ENCODE measurements at places on chromosomes 2 and 18. TPM values are rescaled to one million over a fixed set of nuclear protein-coding genes. Genes with fewer than 3 reads are reported as not detected.

DNA sequence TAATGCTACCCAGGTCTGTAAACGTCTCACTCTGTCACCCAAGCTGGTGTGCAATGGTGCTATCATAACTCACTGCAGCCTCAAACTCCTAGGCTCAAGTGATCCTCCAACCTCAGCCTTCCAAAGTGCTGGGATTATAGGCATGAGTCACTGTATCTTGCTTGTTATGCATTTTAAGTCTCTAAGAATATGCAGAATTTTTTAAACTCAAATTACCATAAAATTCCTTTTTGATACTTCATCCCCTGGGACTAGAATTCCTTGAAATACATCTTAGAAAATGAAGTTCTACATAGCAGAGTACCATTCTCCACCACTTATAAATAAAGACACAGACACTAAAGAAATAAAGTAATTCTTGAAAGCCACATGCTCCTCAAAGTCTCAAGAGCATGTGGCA is 30.2 kb upstream of the LRATD1 start:
- no peaks in the 10 kb centered on the region for H3K27me3 ChIP-seq
- no peaks in the 10 kb centered on the region for H3K4me1 ChIP-seq
- DNase-seq, result no peak
- no peak overlapping the region for H3K4me3 ChIP-seq

The SCN2A gene
- not detected for total RNA-seq

GRCh38 chr2:27074738-27075565 is 3.5 kb upstream of the EMILIN1 start:
- peaks cover 46% of the 10 kb centered on the region for H3K4me1 ChIP-seq
- DNase-seq, result peak; percentile 61
- H3K27me3 ChIP-seq, result no peaks in the 10 kb centered on the region
- H3K4me3 ChIP-seq, result peak overlapping the region; percentile 61

The ALPG gene
- not detected for total RNA-seq

The HK2 gene
- total RNA-seq, result 39.8 TPM

GRCh38 chr2:230758566-230759480 is 46.2 kb downstream of the CAB39 start:
- no peak for DNase-seq
- H3K27ac ChIP-seq, result peak overlapping the region; percentile 60
- peaks cover 58% of the 10 kb centered on the region for H3K4me1 ChIP-seq
- peaks cover 44% of the 10 kb centered on the region for H3K36me3 ChIP-seq

DNA sequence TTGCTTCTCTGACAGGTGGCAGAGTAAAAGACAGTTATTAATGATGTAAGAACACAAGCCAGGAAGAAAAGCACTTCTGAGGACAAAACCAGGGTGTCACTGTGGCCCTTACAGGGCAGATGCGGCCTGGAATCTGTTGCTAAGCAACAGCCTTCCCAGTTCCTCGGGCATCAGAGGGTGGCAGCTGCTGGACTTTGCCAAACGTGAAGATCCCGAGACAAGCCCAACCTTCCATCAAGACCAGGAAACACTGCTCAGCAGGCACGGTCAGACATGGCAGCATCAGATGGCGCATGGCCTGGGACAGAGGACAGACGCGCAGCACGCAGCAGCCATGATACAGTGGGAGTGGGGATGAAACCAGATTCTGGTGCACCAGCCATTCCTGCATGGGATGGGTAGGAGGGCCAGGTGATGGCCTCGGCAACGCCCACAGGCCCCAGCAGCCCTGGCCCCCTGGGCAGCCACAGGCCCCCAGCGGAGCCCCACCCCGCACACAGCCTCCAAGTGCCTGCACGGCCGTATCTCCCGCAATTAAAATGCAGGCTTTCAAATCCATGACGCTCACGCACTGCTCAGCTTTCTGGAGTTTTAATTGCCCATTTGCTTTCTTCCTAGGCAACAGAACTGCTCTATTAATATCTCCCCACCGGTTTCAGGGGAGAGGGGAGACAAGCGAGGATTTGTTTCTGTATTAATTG is 89.0 kb downstream of the EIPR1 start:
- no peak for DNase-seq
- H3K27ac ChIP-seq, result no peak overlapping the region
- H3K4me3 ChIP-seq, result no peak overlapping the region

DNA sequence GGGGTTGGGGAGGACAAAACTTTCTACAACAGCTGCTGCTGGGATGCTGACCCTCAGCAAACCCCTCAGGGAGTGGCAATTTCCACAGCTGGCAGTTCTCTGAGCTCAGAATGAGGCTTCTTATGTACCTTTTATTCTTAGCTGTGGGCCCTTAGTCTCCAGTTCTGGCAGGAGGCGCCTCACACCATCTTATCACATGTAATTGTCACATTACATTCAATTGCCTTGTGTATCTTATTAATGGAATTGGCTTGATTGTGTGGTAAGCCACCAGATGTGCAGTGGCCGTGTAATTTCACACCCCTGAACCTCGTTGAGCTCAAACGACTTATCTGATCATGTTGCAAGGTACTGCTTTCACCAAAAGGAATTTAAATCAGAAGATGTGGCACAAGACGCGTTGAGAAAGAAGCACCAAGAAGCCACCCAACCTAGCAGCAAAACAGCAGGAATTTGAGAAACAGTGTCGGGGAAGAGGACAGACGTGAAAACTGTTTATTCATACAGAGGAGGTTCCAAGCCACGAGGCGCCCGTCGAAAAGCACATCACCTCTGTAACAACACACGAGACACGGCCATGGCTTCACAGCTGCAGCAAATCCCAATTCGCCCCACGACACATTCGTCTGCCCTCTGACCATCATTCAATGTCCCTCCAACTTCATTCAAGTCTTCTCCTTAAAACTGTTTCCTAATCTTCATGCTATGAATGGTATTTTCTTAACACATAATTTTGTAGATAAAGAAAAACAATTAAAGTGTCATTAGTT is 53.6 kb upstream of the LPIN2 start:
- H3K4me1 ChIP-seq, result peaks cover 50% of the 10 kb centered on the region
- peak overlapping the region; percentile 40 for H3K27ac ChIP-seq
- no peaks in the 10 kb centered on the region for H3K36me3 ChIP-seq
- peak overlapping the region; percentile 20 for H3K4me3 ChIP-seq

The LDLRAD4 gene
- 40.3 TPM for total RNA-seq

GRCh38 chr2:108449410-108450130 is 564 bp downstream of the GCC2 start:
- H3K36me3 ChIP-seq, result peaks cover 30% of the 10 kb centered on the region
- peak overlapping the region; percentile 95 for H3K4me3 ChIP-seq
- DNase-seq, result no peak
- H3K27me3 ChIP-seq, result no peaks in the 10 kb centered on the region
- peaks cover 18% of the 10 kb centered on the region for H3K4me1 ChIP-seq

The SPHKAP gene
- total RNA-seq, result not detected

DNA sequence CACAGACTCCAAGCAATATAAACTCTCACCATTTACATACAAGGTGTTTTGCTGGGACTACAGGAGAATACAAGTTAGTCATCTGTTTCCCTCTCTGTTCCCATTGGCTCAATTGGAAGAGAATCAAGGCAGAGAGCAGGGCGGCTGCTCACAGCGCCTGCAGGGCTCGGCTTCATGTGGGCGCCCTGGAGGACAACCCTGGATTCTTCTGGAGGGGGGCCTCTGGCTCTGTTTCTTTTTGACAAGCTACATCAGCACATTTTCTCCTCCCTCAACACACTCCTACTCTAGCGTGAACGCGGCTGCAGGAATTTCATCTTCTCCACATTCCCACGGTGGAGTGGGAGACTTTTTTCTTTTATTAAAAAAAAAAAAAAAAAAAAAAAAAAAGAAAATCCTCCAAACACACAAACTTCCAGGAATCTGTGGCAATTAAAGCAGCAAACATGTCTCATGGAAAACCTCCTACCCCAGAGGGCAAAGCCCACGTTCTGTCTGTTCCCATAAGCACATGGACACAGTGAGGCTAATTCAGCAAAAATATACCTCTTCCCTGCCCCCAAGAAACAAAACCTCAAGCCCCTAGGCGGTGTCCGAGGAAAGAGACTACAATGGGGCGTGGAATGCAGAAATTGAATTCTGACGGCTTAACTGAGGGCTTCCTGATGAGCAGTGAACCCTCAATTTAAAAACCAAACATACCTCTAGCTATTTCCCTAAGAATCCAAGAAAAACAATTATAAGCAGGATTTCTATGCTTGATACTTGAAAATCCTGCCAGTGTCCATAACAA is 50.6 kb downstream of the PARD6G start:
- no peaks in the 10 kb centered on the region for H3K36me3 ChIP-seq
- peaks cover 22% of the 10 kb centered on the region for H3K27me3 ChIP-seq
- no peak overlapping the region for H3K27ac ChIP-seq

All from activated naive CD8-positive, alpha-beta T cell treated with anti-CD3 and anti-CD28 coated beads, Interleukin-2, amount 10 ng/mL, durations not matched to agents 7 days and 5 days (primary cell).